NCI-H187 treated with DMSO at 0.1 percent for 48 hours (cell line): ENCODE measurements at places on chromosomes 4 and X.

- DNase-seq: no peak
Observed at GRCh38 chrX:94400488-94400887, 726.5 kb downstream of the FAM133A start.

DNA sequence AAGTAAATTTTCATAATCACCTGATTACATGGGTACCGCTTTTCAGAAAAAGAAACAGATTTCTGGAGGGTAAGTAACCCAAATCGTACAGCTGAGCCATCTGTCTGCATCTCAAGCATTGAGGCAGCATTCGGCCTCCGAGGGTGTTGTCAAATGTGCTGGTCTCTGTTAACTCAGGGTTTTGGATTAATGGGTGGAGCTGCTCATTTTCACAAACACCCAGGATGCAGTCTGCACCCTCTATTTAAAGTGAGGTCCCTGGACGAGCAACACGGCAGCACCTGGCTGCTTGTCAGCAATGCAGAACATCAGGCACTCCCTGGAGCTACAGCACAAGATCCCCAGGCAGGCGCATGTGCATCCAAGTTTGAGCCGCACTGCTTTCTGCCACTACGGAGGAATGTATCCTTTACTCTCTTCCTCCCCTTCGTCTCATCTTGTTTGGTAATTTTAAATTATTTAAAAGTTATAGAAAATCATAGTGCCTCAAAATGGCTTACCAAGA lies 24.7 kb upstream of the NAP1L5 start:
- no peak for DNase-seq

- no peak for DNase-seq
Observed at GRCh38 chrX:20244931-20245330, 21.8 kb downstream of the RPS6KA3 start.

- DNase-seq: no peak
Observed at GRCh38 chr4:182809417-182810102, 107.6 kb downstream of the DCTD start.

DNA sequence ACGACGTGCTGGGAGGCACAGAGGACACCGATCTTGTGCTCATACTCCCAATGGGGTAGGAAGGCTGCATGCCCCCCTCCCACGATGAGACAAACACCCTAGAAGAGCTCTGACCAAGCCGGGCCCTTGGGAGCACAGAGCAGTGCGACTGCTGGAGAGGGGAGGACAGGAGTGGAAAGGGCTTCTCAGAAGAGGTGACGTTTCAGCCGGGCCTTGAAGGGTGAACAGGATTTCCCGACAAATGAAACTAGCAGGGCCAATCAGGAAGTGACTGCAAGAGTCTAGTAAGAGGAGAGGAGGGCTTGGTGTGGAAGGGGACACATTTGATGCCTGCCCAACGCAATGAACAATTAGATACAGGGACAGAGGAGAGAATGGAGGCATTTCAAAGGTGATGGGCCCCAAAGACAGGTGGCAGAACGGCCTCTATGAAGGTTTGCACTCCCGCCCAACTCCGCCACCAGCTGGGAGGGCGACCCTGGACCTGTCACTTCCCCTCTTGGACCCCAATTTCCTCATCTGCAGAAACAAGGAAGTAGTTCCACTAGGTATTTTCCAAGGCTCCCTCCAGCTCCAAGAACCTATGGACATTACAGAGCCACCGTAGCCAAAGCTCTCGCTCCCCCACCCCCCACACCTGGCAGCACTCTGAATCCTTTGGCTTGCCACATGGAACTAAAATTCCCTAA lies 3.9 kb downstream of the HCFC1 start:
- peak; percentile 63 for DNase-seq

DNA sequence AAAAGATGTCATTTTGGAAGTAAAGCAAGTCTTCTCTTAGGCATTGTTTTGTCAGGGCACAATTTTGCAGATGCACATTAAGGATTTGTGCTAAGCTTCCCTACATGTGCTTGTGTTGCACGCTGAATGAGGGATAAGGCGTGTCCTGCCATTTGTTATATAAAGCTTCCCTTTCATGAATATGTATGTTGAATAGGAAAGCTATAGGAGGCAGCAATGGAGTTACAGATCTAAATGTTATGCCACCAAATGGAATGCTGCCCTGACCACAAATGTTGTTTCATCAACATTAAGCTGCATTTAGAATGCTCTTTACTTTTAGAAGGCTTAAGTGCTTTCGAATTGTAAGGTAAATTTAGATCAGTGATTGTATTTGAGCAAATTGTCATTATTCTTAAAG lies 20.9 kb downstream of the SGMS2 start:
- no peak for DNase-seq

- DNase-seq: no peak
Observed at GRCh38 chr4:3848323-3848722, 82.1 kb downstream of the ADRA2C start.

- no peak for DNase-seq
Observed at GRCh38 chr4:125388613-125389012, 73.9 kb downstream of the FAT4 start.

GRCh38 chr4:188934320-188934962 lies 795.2 kb downstream of the TRIML1 start:
- no peak for DNase-seq

GRCh38 chr4:83259586-83259985 lies 25.0 kb downstream of the COQ2 start:
- DNase-seq: no peak

DNA sequence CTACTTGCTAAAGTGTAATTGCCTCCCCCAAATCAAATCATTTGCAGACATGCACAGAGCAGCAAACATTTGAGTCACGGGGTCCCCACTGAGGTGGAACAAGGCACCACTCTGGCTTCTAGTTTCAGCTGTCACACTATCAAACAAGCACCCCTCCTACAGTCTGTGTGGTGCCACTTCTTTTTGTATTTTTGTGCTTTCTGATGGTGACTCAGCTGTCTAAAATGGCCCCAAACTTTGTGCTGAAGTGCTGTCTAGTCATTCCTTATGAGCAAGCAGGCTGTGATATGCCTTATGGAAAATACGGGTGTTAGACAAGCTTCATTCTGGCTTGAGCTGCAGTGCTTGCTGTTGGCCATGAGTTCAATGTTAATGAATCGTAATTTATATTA lies 15.4 kb downstream of the IGFBP7 start:
- no peak for DNase-seq

DNA sequence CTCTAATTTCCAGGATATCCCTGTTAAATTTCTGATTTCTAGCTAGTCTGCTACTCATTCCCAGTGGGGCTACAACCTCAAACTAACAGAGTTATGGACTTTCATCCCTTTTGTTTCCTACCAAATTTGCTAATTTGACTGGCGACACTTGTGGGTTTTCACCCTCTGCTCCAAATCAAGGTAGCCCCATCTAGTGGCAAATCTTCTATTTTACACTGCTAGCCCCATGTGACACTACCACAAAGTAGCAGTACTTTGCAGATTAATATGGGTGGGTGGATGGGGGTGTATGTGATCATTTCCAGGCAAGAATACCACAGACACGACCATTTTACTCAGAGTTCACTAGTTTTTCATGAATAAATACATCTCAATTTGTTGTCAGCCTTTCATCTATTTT lies 150.3 kb downstream of the MSL3 start:
- no peak for DNase-seq

DNA sequence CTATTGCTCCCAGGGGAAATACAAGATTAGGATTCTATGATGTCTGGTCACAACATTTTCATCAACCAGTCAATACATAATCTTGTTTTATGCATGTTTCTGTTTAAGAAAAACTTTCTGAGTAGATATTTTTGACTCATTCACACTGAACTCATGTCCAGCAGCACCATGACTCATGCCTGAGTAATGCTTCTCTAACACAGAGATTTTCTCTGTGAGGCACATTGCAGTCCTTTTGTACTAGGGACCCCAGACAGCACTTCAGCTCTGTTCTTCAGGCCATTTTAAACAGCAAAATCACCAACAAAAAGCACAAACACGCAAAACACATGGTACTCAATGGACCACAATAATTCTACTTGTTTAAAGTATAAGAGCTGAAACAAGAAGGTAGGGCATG lies 83.6 kb downstream of the MXRA5 start:
- no peak for DNase-seq
